ENCODE measurements at places on chromosomes 11 and 22.

DNA sequence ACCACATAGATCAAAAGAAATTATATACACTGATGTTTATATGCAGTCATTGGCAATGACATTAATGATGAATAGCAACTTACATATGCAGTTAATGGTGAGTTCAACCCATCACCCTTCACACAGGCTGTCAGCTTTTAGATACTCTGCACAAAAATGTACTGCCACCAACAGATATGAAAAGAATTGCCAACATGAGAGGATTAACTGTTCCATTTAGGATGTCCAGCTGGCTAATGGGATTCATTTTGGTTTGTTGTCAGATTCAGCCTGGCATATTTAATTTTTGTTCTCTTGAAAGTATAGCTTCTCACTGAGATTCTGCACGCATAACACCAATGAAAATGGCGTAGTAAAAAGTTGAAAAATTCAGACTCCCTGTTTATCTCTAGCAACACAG lies 554.0 kb upstream of the ARHGAP42 start:
- no peak for DNase-seq

DNA sequence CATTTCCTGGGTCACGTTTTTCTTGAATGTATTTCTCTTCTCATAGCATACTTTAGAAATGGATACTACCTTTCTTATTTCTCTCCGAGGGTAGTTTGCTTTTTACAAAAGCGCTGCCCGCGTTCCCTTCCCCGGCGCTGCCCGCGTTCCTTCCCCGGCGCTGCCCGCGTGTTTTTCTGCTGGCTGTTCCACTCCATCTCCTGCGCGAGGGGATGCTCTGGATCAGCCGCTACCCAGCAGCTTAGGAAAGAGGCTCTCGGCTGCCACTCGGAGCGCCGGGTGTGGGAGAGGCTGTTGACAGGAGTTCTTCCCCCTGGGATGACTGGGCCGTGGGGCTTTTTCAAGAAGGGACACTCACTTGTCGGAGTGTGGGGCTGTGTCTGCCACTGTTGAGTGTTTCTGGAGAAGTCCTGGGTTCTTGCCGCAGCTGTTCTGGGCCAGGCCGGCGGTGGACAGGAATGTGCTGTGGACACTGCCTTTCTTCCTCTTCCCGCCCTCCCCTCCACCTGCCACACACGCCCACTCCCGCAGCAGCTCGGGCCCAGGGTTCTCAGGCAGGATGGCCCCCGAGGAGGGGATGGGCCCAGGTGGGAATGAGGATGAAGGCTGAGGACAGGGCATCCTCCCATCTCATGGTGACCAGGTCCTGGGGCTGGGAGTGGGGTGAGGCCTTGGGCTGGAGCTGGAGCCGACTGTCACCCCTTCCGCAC lies 30.6 kb downstream of the GLB1L2 start:
- DNase-seq = no peak

GRCh38 chr11:64318766-64319761 lies 1.1 kb downstream of the PRDX5 start:
- no peak for DNase-seq

DNA sequence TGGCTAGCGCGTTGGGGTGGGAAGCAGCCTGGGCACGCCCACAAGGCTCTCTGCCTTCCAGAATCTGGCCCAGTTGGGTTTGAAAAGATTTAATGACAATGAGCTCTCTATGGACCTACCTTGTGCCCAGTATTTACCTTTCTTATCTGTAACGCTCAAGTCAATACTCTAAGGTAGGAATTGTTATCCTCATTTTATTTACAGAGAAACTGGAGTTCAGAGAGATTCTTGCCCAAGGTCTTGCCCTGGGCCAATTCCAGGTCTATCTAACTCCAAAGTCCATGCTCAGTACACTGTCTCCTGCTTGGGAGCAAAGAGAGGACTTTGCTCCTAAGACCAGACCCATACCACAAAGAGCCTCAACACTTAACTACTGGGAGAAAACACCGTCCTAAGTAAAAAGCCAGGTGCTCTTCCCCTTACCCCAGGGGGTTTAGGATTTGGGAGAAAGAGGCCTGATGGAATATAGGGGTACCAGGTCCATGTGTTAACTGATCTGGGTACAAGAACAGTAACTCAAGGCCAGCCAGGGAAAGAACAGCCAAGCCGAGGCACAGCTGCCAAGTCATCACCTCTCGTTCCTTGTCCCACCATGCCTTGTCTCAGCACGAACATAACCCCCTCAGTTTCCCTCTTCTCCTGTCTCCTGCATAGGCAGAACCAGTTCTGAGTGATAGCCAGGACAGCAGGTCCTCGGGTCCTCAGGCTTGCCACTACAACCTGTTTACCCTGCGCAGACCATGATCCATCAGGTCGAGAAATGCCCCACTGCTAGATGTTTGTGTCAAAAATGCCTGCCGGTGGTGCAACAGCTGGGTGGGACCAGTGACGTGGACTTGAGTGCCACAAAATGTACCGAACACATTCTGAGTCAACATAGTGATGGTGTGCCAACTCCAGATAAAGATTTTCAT lies 14.6 kb downstream of the APOA4 start:
- no peak for DNase-seq

- DNase-seq = no peak
These were observed 34.6 kb upstream of the BID start for GRCh38 chr22:17808693-17809403.

GRCh38 chr11:93775289-93775688 lies 8.8 kb upstream of the MED17 start:
- DNase-seq = no peak

DNA sequence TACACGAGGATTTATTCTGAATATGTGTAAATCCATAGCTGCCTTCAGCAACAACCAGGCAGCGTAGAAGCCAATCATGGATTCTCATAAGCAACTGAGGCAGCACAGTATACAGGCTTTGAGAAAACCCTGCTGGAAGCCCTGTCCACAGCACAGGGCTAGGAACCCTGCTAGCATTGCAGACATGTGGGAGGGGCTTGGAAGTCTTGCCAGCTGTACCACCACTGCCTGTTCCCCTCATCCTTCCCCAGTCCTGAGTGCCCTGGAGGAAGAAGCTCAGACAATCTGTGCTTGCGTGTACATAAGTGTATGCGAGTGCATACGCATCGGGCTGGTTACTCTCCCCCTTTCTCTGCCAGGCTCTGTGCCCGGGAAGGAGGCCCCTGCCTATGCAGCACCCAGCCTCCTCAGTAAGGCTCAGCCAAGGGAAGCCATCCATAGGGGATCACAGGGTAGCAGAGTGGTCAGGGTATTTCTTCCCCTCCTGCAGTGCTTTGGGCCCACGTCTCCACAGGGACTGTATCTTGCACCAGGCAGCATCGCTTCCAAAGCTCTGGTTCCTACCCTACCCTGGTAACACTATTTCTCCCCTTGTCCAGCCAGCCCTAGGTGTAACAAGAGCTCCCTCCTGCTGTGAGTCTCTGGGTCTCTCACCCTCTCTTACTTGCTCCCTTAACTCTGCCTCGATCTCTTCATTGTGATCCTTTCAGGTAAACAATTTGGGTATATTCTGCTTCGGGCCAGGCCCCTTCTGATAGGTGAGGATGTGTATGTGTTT lies 90.5 kb downstream of the GALNT18 start:
- no peak for DNase-seq

GRCh38 chr11:71209181-71209580 lies 43.2 kb downstream of the SHANK2 start:
- no peak for DNase-seq

- no peak for DNase-seq
These were observed 387.4 kb upstream of the CADM1 start for GRCh38 chr11:115891581-115891980.

DNA sequence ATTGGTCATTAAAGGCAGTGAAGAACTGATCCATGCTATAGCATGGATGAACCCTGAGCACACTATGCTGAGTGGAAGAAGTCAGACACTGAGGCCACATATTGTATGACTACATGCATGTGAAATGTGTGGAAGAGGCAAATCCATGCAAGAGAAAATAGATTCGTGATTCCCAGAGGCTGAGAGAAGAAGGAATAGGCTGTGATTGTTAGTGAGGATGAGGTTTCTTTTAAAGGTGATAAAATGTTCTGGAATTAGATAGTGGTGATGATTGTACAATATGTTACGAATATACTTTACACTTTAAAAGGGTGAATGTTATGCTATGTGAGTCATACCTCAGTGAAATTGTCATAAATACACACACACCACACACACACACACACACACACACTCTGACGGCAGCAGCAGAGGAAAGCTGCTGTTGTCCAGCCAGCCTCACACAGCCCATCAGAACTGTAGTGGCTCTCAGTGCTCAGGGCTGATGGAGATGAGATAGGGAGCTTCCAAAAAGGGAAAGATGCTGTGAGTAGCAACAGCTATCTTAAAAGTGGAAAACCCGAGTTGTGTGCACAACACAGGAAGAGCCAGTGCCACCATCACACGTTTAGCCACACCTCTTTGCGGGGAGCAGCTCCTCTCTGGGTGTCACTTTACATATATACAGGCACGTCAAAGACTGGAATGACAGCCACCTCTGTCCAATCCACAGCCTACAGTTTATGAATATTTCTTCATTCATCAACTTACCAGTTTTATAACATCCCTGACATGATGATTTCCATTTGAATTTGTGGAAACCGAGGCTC lies 153.0 kb downstream of the SPATA19 start:
- no peak for DNase-seq

DNA sequence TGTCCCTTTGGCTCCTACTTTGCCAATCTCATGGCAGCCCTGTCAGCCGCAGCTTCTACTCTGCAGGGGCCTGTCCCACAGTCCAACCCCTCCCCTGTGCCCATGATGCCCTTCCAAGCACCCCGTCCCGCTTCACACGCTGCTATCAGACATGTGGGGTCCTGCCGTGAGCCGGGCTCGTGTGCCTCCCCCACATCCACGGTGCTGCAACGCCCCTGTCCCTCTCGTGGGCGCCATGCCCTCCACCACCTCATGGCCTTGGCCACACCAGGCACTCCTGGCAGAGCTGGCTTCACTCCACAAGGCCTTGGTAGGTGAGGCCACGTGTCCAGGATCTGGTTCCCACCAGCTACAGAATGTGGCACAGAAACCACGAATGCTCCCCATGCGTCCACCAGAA lies 23.0 kb downstream of the CHID1 start:
- DNase-seq = no peak

GRCh38 chr11:78262691-78263090 lies 74.0 kb downstream of the USP35 start:
- DNase-seq = no peak

- DNase-seq = no peak
These were observed 10.7 kb downstream of the OLFML1 start for GRCh38 chr11:7495882-7496551.

DNA sequence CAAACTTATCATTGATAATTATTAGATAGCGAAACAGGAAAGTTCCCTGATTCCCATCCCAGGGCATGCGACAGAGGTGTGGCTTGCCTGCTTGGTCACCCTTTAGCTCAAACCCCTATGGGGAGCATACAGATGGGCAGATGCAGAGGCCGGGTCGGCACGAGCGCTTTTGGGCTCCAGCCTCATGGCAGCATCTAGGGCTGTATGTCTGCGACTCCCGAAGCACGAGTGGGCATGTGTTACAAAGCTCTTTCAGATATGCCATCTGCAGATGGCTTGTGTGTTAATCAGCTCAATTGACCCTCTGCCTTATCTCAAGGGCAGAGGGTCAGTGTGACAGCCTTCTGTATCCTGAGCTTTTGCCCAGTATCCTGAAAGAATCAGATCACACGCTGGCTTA lies 2069.3 kb upstream of the RAG2 start:
- no peak for DNase-seq

- DNase-seq = no peak
These were observed 79.7 kb downstream of the MAML2 start for GRCh38 chr11:96263238-96263763.

DNA sequence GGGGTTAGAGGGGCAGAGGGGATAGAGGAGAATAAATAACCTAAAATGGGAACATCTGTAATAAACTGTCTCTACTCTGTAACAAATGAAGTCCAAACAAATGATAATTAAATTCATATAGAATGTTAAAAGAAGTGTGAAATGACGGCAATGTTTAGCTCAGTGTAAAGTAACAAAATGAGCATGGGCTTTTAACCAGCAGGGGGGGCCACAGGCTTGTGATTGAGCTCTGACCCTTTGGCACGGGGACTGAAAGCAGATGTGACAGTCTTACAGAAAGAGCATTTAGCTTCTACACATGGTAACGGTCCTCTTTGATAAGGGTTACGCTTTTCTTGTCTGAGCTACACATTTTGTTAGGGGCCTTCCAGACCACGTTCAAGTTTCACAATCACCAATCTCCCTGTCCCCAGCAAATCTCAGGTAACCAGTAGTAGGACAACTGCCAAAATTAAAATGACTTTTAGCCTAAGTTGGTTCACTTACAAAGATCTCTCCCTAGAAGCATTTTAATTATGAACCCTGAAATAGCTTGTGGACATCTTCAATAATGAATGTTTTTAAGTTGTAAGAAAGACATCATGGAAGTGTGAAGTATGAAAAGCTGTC lies 262.5 kb downstream of the DCDC1 start:
- no peak for DNase-seq

- DNase-seq = no peak
These were observed 3.6 kb upstream of the OR2AT4 start for GRCh38 chr11:75100314-75100713.

- DNase-seq = no peak
These were observed 4.5 kb downstream of the KCNQ1OT1 start for GRCh38 chr11:2694995-2695939.

- DNase-seq = peak; percentile 67
These were observed 115.7 kb downstream of the ABTB2 start for GRCh38 chr11:34242037-34242625.

DNA sequence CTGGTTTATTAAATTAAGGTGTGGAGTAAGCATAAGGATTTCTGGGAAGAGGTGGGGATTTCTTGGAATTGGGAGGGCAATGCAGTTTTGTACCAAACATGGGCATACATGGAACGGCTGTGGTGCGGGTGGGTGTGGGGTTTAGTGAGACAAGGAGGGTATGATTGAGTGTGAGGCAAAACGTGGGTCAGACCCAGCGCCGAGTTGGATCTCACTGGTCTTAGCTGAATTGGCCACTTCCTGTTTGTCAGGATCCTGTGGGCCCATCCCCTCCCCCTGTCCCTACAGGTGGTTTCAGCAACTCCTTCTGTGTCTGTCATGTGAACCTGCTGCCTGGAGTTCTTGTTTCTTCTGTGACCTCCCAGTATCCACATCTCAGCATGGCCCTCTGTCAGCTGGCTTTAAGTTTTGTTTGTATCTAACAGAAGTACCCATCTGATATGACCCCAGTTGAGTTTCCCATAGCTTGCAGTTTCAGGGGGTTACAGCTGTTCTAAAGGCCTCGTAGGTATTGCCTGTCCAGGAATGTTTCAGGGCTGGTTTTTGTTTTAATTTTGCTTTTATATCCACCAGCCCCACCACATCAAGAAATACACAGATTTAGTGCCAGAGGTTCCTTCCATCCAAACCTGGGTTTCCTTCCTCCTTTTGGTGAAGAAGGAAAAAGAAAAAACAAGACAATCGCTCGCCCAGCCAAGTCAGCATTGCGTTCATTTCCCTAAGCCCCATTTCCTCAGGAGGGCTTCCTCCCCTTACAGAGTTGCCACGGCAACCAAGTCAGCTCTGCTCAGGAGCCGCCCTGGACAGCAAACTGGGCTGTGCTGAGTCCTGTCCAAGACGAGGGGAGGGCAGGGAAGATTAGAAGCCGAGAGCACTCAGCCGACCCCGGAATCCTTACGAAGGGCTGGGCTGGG lies 6.0 kb downstream of the APOL1 start:
- DNase-seq = no peak

All from coronary artery (tissue), 2 donors.